Cardiac muscle cell (in vitro differentiated cells and primary cell): ENCODE measurements at places on chromosomes 1 and 21. TPM values are rescaled to one million over a fixed set of nuclear protein-coding genes. Genes with fewer than 3 reads are reported as not detected.

GRCh38 chr1:39720094-39720999 lies 18.3 kb upstream of the PPIE start:
- no peaks in the 10 kb centered on the region for H3K36me3 ChIP-seq
- no peak overlapping the region for H3K27ac ChIP-seq
- peak; percentile 71 for DNase-seq
- no peak overlapping the region for H3K4me3 ChIP-seq
- H3K27me3 ChIP-seq, result peaks cover 95% of the 10 kb centered on the region

GRCh38 chr1:43573066-43573800 lies 42.5 kb downstream of the PTPRF start:
- H3K27ac ChIP-seq, result no peak overlapping the region
- H3K27me3 ChIP-seq, result no peaks in the 10 kb centered on the region
- no peaks in the 10 kb centered on the region for H3K36me3 ChIP-seq
- no peak for DNase-seq

- H3K27me3 ChIP-seq, result no peaks in the 10 kb centered on the region
- H3K36me3 ChIP-seq, result no peaks in the 10 kb centered on the region
- H3K4me3 ChIP-seq, result no peak overlapping the region
These were observed 164.0 kb upstream of the ARHGEF16 start for GRCh38 chr1:3290438-3290837.

GRCh38 chr1:221408117-221408803 lies 333.6 kb downstream of the DUSP10 start:
- no peak for DNase-seq
- H3K36me3 ChIP-seq, result no peaks in the 10 kb centered on the region
- no peaks in the 10 kb centered on the region for H3K4me1 ChIP-seq
- no peaks in the 10 kb centered on the region for H3K27me3 ChIP-seq
- H3K27ac ChIP-seq, result no peak overlapping the region

DNA sequence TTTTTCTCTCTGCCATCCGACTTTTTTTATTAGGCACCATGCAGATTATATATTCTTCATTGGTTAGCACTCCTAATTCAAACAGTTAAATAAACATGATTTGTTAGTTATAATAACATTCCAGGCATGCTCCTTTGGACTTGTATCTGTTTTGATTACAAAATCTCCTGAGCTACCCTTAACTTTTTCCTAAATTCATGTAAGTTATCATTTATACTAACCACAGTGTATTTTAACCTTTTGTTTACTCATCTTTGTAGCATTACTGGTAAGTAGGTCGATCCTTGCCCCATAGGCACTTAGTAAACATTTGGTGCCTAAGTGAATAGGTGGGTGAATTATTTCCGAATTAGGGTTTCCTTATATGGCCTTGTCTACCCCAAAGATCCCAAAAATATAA lies 43.8 kb downstream of the MIER1 start:
- no peaks in the 10 kb centered on the region for H3K4me1 ChIP-seq
- no peak overlapping the region for H3K4me3 ChIP-seq
- peaks cover 51% of the 10 kb centered on the region for H3K36me3 ChIP-seq
- no peaks in the 10 kb centered on the region for H3K27me3 ChIP-seq
- no peak overlapping the region for H3K27ac ChIP-seq

- H3K27ac ChIP-seq, result no peak overlapping the region
- H3K36me3 ChIP-seq, result no peaks in the 10 kb centered on the region
- DNase-seq, result no peak
- H3K4me1 ChIP-seq, result no peaks in the 10 kb centered on the region
- no peaks in the 10 kb centered on the region for H3K27me3 ChIP-seq
- no peak overlapping the region for H3K4me3 ChIP-seq
These were observed 40.1 kb upstream of the SLC5A9 start for GRCh38 chr1:48182439-48182838.

- no peaks in the 10 kb centered on the region for H3K4me1 ChIP-seq
- DNase-seq, result no peak
- H3K27me3 ChIP-seq, result no peaks in the 10 kb centered on the region
These were observed 190.8 kb upstream of the AJAP1 start for GRCh38 chr1:4463631-4464030.

DNA sequence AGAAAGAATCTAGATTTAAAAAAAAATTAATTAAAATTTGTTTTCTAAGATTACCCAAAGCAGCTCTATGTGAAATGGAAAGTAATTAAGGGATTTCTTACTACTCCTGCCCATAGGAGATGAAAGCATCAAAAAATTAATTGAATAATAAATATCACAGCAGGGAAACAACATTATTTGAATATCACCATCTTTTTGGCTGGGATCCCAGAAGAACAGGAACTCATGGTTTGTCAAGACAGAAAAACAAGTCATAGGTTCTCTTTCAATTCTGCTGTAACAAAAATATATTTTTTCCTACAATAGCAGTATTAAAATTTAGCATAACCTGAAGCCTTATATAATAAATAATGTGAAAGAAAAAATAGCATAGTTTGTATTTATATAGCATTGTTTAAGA lies 1713.4 kb downstream of the NCAM2 start:
- H3K4me3 ChIP-seq, result no peak overlapping the region
- H3K27me3 ChIP-seq, result no peaks in the 10 kb centered on the region
- no peak overlapping the region for H3K27ac ChIP-seq
- no peaks in the 10 kb centered on the region for H3K36me3 ChIP-seq
- no peak for DNase-seq
- no peaks in the 10 kb centered on the region for H3K4me1 ChIP-seq

DNA sequence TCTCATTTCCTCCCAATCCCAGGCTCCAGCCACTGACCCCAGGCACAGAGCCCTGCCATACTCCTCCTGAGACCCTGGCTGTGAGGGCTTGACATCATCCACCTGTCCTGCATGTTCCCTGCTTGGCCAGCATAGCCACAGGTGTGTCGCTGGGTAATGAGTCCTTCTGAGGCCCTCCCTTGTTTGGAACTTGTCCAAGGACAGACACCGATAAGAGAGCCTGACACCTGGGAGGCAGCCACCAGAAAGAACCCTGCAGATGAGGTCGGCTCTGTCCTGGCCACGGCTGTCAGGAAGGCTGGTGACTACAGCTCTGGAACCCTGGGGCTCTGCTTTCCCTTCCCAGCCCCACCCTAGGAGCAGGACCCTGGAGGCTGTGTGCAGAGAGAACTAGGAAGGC lies 34.6 kb downstream of the TMEM63A start:
- no peak for DNase-seq
- H3K36me3 ChIP-seq, result peaks cover 8% of the 10 kb centered on the region
- H3K27ac ChIP-seq, result no peak overlapping the region

GRCh38 chr1:86259390-86259789 lies 102.8 kb upstream of the COL24A1 start:
- DNase-seq, result peak; percentile 48
- H3K36me3 ChIP-seq, result no peaks in the 10 kb centered on the region
- no peaks in the 10 kb centered on the region for H3K4me1 ChIP-seq
- no peak overlapping the region for H3K4me3 ChIP-seq

GRCh38 chr1:159341736-159342135 lies 39.6 kb downstream of the FCER1A start:
- H3K36me3 ChIP-seq, result no peaks in the 10 kb centered on the region
- DNase-seq, result no peak
- H3K4me1 ChIP-seq, result no peaks in the 10 kb centered on the region
- no peak overlapping the region for H3K4me3 ChIP-seq
- H3K27ac ChIP-seq, result no peak overlapping the region

GRCh38 chr1:51843948-51844347 lies 34.6 kb downstream of the NRDC start:
- H3K27me3 ChIP-seq, result no peaks in the 10 kb centered on the region
- H3K36me3 ChIP-seq, result peaks cover 4% of the 10 kb centered on the region
- H3K27ac ChIP-seq, result no peak overlapping the region
- H3K4me1 ChIP-seq, result no peaks in the 10 kb centered on the region

Gene SPRR2F
- total RNA-seq, result 2.9 and 5.1 TPM in 2 replicates

Gene NFIA
- 12.0 and 14.9 TPM in 2 replicates for total RNA-seq

Gene SLC9C2
- 0.25 TPM in 1 of 2 replicates, not detected in the other for total RNA-seq

Gene CFHR4
- not detected in 2 replicates for total RNA-seq

Gene ATP8B2
- 102 and 116 TPM in 2 replicates for total RNA-seq

Gene EFNA1
- 39.1 and 43.1 TPM in 2 replicates for total RNA-seq
